ENCODE measurements at places on chromosomes 4 and X. TPM values are rescaled to one million over a fixed set of nuclear protein-coding genes. Genes with fewer than 3 reads are reported as not detected.

FSTL5 gene
- 1.1 TPM for total RNA-seq

GRCh38 chr4:25638221-25638601, 17.4 kb upstream of the SLC34A2 start:
- no peak overlapping the region for H3K27ac ChIP-seq
- no peak for DNase-seq
- no peaks in the 10 kb centered on the region for H3K4me1 ChIP-seq
- no peaks in the 10 kb centered on the region for H3K36me3 ChIP-seq

PABPC1L2A gene
- total RNA-seq = not detected

DNA sequence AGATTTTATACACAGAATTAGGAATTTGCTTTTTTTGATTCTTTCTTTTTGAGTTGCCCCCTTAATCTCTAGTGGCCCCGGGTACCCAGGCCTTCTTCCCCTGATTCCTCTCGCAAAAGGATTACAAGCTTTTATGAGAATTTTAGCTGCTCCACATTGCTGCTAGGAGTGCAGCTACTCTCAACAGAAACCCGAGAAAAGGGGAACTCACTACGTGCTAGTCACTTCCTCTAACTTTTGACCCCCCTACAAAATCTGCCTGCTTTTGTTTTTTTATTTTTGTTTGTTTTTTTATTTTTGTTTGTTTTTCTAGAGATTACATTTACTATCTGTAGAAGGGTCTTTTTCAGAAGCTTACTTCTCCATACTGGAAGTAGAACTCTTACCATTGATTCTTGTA, 64.1 kb downstream of the ZNF81 start:
- no peak overlapping the region for H3K27ac ChIP-seq
- H3K27me3 ChIP-seq = no peaks in the 10 kb centered on the region
- H3K4me3 ChIP-seq = no peak overlapping the region
- H3K36me3 ChIP-seq = peaks cover 9% of the 10 kb centered on the region
- DNase-seq = no peak
- no peaks in the 10 kb centered on the region for H3K4me1 ChIP-seq

- H3K27ac ChIP-seq = no peak overlapping the region
- H3K4me1 ChIP-seq = no peaks in the 10 kb centered on the region
- H3K4me3 ChIP-seq = no peak overlapping the region
- no peaks in the 10 kb centered on the region for H3K27me3 ChIP-seq
Observed at GRCh38 chr4:182748949-182749348, 168.2 kb downstream of the DCTD start.

ETNPPL gene
- 9.6 TPM for total RNA-seq

GRPR gene
- total RNA-seq = 264 TPM

SSX3 gene
- not detected for total RNA-seq

- no peak overlapping the region for H3K4me3 ChIP-seq
- H3K36me3 ChIP-seq = no peaks in the 10 kb centered on the region
- no peaks in the 10 kb centered on the region for H3K27me3 ChIP-seq
- H3K4me1 ChIP-seq = no peaks in the 10 kb centered on the region
- DNase-seq = no peak
Observed at GRCh38 chrX:67726018-67726417, 182.2 kb downstream of the AR start.

DNA sequence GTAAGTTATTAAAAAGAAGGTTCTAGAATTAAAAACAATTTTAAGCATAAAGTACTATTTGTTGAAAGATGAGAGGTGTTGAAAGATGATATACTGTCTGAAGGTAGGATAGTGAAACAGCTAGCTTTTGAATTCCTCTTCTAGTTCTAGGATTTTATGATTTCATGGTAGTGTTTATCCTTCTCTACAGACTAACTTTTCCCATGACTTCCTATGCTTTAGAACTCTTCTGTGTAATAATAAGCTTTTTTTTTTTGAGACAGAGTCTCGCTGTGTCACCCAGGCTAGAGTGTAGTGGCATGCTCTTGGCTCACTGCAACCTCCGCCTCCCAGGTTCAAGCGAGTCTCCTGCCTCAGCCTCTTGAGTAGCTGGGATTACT, 96.0 kb upstream of the NUDT6 start:
- no peak overlapping the region for H3K4me3 ChIP-seq
- H3K36me3 ChIP-seq = no peaks in the 10 kb centered on the region
- DNase-seq = no peak
- no peaks in the 10 kb centered on the region for H3K27me3 ChIP-seq

AMOT gene
- 68.9 TPM for total RNA-seq

GRCh38 chrX:100643956-100644860, at the start of gene SRPX2:
Gene SRPX2, plus strand, starts transcription at chrX:100644199. Its CDS starts 2,124 bp downstream, at chrX:100646323.
- DNase-seq = no peak
- no peaks in the 10 kb centered on the region for H3K4me1 ChIP-seq
- no peak within 1 kb of the TSS for H3K27ac ChIP-seq
- no peak within 1 kb of the TSS for H3K4me3 ChIP-seq
- no peaks in the 10 kb centered on the region for H3K27me3 ChIP-seq

GRCh38 chr4:55904576-55904975, 44.2 kb upstream of the CEP135 start:
- H3K4me3 ChIP-seq = no peak overlapping the region
- peaks cover 52% of the 10 kb centered on the region for H3K36me3 ChIP-seq
- no peaks in the 10 kb centered on the region for H3K4me1 ChIP-seq
- no peak overlapping the region for H3K27ac ChIP-seq
- no peak for DNase-seq

- H3K36me3 ChIP-seq = no peaks in the 10 kb centered on the region
- H3K4me3 ChIP-seq = no peak overlapping the region
- H3K27ac ChIP-seq = no peak overlapping the region
- no peaks in the 10 kb centered on the region for H3K27me3 ChIP-seq
Observed at GRCh38 chr4:3328814-3329663, 36.2 kb downstream of the RGS12 start.

SLC10A4 gene
- total RNA-seq = 1.5 TPM

DNA sequence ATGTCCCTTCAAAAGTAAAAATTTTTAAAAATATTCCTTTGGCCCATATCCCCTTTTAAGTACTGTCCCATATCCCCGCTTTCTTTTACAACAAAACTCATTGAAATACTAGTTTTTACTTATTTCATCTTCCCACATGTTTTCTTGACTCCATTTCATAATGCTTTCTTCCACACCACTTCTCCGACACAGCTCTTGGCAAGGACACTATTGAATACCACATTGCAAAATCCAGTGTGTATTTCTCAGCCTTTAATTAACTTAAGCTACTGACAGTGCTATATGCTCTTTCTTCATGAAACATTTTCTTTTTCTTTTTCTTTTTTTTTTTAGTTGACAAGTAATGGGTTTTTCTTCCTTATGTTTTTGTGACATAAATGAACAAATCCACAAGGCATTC, 28.8 kb downstream of the PRDM8 start:
- no peak overlapping the region for H3K27ac ChIP-seq
- no peaks in the 10 kb centered on the region for H3K36me3 ChIP-seq
- no peak for DNase-seq
- peaks cover 65% of the 10 kb centered on the region for H3K27me3 ChIP-seq
- no peak overlapping the region for H3K4me3 ChIP-seq
- no peaks in the 10 kb centered on the region for H3K4me1 ChIP-seq

DNA sequence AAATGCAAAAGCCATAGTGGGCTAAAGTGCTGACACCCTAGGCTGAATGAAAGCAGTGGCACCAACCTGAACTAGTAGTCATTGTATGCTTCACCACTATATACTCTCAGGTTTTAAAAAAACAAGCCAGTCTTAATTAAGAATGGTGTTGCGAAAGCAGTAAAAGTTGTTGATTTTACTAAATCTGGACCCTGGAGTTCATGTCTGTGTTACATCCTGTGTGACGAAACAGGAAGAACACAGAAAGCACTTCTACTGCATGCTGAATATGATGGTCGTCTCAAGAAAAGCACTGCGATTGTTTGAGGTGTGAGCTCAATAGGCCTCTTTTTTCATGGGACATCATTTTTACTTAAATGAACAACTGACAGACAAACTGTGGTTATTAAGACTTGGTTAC, 24.2 kb upstream of the GDPD2 start:
- no peak for DNase-seq
- no peaks in the 10 kb centered on the region for H3K4me1 ChIP-seq
- H3K36me3 ChIP-seq = peaks cover 21% of the 10 kb centered on the region
- no peak overlapping the region for H3K27ac ChIP-seq
- no peak overlapping the region for H3K4me3 ChIP-seq

- no peaks in the 10 kb centered on the region for H3K4me1 ChIP-seq
- no peaks in the 10 kb centered on the region for H3K27me3 ChIP-seq
- no peak overlapping the region for H3K4me3 ChIP-seq
- no peak overlapping the region for H3K27ac ChIP-seq
- DNase-seq = no peak
Observed at GRCh38 chr4:37607018-37607417, 79.2 kb downstream of the RELL1 start.

TRPC3 gene
- total RNA-seq = 1.7 TPM

- H3K27me3 ChIP-seq = no peaks in the 10 kb centered on the region
- no peaks in the 10 kb centered on the region for H3K4me1 ChIP-seq
- no peak overlapping the region for H3K4me3 ChIP-seq
- DNase-seq = no peak
- no peak overlapping the region for H3K27ac ChIP-seq
- H3K36me3 ChIP-seq = no peaks in the 10 kb centered on the region
Observed at GRCh38 chrX:68299898-68300297, 133.4 kb downstream of the OPHN1 start.

DNA sequence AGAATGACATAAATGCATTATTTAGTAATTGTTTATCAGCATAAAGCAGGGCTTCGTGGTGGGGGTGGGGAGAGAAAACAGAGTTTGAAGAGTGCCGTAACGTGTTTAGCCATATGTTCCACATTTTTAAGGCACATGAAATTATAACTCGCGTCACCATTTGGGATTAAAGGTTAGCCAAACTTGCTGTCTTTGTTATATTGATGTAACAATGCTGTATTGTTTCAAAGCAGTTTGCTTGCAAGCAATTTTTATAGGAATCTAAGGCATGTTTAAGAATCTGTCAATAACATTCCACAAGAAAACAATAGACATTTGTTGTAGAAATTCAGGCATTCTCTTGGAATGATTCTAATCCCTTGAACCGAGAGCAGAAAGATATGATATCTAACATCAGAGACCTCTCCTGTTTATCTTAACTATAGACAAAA, 78.3 kb downstream of the CLDN22 start:
- peak overlapping the region; percentile 36 for H3K4me3 ChIP-seq
- H3K27me3 ChIP-seq = no peaks in the 10 kb centered on the region
- H3K4me1 ChIP-seq = peaks cover 40% of the 10 kb centered on the region
- no peak for DNase-seq

ERVMER34-1 gene
- 3.2 TPM for total RNA-seq

GRCh38 chr4:56861360-56861759, 39.9 kb upstream of the SPINK2 start:
- no peaks in the 10 kb centered on the region for H3K36me3 ChIP-seq
- peak; percentile 56 for DNase-seq
- H3K4me3 ChIP-seq = no peak overlapping the region
- H3K4me1 ChIP-seq = no peaks in the 10 kb centered on the region

DNA sequence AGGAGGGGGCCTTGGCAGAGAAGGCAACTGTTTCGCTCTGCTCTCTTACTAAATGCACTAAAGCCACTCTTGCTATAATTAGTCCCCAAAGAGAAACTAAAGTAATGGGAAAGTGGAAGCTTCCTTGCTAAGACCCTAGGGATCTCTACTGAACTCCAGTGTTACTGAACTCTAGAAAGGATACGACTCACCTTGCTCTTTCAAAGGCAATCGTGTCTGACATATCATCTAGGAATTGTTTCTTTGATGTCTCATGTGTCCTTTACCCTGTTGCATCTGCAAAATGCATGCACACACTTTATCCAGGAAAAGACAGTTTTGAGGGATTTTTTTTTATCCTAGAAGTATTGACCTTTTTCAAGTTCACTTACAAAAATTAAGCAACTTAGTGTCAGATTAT, 148.1 kb upstream of the FAM9B start:
- no peak for DNase-seq
- H3K27me3 ChIP-seq = no peaks in the 10 kb centered on the region
- no peak overlapping the region for H3K27ac ChIP-seq
- no peak overlapping the region for H3K4me3 ChIP-seq

DNA sequence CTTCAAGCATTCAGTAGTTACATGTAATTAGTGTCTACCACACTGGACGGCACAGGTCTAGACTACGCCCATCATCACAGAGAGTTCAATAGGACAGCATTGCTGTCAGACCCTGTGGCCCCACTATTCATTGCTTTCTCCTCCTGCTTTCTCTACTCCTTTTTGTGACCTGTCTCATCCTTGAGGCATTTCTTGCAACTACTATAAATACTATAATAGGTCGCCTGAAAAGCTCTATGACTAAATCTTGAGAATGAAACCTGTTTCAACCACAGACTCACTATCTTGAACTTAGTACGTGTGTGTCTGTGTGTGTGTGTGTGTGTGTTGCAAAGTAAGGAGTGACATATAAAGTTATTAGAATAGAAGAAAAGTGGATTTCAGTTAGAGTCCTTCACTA, 252.9 kb upstream of the KLF3 start:
- no peaks in the 10 kb centered on the region for H3K4me1 ChIP-seq
- H3K27me3 ChIP-seq = no peaks in the 10 kb centered on the region
- H3K36me3 ChIP-seq = no peaks in the 10 kb centered on the region
- H3K4me3 ChIP-seq = no peak overlapping the region
- DNase-seq = no peak

TRO gene
- total RNA-seq = 118 TPM

- no peaks in the 10 kb centered on the region for H3K27me3 ChIP-seq
- no peaks in the 10 kb centered on the region for H3K4me1 ChIP-seq
- no peak overlapping the region for H3K27ac ChIP-seq
Observed at GRCh38 chr4:147535124-147535523, 54.2 kb downstream of the EDNRA start.

GRCh38 chr4:30962939-30963338, 242.8 kb downstream of the PCDH7 start:
- no peaks in the 10 kb centered on the region for H3K27me3 ChIP-seq
- no peaks in the 10 kb centered on the region for H3K36me3 ChIP-seq
- H3K4me1 ChIP-seq = peaks cover 3% of the 10 kb centered on the region
- no peak for DNase-seq
- no peak overlapping the region for H3K27ac ChIP-seq

UNC5C gene
- 2.0 TPM for total RNA-seq

GRCh38 chrX:135328421-135329005, 19.2 kb downstream of the ETDC start:
- no peaks in the 10 kb centered on the region for H3K27me3 ChIP-seq
- no peaks in the 10 kb centered on the region for H3K4me1 ChIP-seq
- no peak overlapping the region for H3K4me3 ChIP-seq
- DNase-seq = no peak
- H3K36me3 ChIP-seq = no peaks in the 10 kb centered on the region

DNA sequence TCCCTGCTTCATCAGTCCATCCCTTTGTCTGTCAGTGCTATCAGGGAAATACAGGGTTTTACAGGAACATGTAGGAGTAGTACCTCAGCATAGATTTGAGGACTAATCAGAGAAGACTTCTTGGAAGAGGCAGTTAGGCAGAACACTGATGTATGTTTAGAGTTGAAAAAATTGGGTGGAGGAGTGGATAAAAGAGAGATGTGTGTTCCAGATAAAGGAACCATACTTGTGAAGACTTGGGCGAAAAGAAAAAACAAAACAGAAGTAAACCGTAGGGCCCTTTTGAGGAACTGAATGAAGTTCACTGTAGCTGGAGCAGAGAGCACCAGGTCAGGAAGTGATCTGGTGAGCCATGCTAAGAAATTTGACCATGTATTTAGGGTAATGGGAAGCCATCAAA, 32.3 kb downstream of the AFF1 start:
- peaks cover 9% of the 10 kb centered on the region for H3K4me1 ChIP-seq
- H3K27ac ChIP-seq = no peak overlapping the region
- H3K36me3 ChIP-seq = peaks cover 11% of the 10 kb centered on the region
- DNase-seq = no peak
- H3K4me3 ChIP-seq = no peak overlapping the region

MAGEA8 gene
- not detected for total RNA-seq

PHEX gene
- 0.24 TPM for total RNA-seq

ADGRL3 gene
- 9.6 TPM for total RNA-seq
